SK-MEL-5 (cell line): ENCODE measurements at places on chromosomes 2 and 18.

DNA sequence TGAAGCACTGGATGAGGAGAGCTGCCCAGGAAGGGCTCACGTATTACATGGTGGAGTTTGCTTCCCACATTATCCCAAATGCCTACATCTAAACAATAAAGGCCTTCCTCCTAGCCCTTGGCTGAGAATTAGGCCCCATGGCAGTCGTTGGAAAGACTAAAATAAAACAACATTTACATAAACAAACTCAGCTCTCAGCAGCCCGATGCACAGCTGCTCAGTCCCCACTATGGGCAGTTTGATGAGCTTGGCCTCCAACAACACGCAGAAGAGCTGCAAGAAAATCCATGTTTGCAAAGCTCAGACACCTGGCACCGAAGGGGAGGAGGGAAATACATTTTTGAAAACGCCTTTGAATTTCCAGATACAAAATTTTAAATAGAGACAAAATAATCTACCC, 352.4 kb downstream of the EIPR1 start:
- no peak for DNase-seq

DNA sequence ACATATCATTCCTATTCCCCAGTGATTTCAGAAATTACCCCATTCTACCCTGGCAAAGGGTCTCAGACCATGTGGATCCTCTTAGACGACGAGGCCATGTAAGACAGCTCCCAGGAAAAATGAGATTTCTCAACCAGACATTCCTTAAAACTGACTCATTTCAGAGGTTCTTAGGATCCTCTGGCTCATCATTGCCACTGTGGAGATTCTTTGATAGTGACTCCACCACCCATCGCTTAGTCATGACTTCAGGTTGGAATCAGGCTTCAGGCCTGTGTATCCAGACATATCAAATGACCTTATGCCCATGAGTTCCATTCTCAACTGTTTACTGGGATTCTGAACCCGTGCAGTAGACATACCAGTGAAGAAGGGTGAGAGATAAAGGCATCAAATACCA, 245.6 kb upstream of the TCF4 start:
- peak; percentile 58 for DNase-seq

DNA sequence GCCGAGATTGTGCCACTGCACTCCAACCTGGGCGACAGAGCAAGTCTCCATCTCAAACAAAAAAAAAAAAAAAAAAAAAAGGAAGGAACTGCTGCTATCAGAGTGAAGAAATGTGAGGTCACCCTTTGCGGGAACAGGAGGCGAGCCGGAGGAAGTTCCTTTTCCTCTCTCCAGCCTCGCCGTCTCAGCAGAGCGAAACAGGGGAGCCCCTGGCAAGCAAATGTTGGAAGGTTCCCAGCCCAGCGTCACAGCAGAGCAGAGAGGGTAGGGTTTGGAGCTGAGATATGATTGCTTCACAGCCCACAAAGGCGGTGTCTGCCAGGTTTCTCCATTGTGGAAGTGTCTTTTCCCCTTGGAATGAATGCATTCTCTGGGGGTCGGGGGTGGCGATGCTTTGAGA, 28.5 kb downstream of the SLC20A1 start:
- DNase-seq = no peak

DNA sequence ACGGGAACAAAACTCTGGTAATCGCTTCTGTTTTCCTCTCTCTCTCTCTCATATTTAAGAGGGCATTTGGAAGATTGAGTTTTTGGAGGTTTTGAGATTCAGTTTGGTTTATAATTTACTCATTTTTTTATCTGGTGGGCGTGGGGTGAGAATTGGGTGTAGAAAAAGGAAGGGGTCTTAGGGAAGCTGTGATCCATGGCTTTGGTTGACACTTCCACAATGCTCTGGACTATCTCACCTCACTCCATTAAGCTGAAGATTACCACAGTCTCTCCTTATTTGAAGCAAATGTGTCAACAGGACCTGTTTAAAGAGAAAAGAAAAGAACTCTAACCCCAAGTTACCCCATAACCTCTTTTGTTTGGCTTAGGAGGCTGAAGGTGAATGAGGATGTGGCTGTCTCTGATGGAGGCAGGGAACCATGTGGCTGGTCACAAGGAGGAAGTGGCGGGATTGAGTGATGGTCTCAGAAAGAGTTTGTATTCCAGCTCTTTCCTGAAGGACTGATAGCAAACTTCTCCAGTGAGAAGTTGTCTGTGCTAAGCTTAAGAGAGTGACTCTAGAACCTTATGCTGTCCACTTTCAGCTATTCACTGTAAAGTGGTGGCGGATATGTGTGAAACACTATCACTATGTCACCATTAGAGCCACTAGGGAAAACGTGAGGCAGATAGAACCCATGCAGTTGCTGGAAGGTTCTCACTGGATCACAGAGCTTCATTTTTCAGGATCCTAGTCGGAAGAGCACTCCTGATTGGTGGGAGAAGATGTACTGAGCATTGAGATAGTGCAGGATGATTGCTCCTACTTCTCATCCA, 934 bp downstream of the ZNF804A start:
- no peak for DNase-seq
